ENCODE measurements at places on chromosomes 1 and 21.

DNA sequence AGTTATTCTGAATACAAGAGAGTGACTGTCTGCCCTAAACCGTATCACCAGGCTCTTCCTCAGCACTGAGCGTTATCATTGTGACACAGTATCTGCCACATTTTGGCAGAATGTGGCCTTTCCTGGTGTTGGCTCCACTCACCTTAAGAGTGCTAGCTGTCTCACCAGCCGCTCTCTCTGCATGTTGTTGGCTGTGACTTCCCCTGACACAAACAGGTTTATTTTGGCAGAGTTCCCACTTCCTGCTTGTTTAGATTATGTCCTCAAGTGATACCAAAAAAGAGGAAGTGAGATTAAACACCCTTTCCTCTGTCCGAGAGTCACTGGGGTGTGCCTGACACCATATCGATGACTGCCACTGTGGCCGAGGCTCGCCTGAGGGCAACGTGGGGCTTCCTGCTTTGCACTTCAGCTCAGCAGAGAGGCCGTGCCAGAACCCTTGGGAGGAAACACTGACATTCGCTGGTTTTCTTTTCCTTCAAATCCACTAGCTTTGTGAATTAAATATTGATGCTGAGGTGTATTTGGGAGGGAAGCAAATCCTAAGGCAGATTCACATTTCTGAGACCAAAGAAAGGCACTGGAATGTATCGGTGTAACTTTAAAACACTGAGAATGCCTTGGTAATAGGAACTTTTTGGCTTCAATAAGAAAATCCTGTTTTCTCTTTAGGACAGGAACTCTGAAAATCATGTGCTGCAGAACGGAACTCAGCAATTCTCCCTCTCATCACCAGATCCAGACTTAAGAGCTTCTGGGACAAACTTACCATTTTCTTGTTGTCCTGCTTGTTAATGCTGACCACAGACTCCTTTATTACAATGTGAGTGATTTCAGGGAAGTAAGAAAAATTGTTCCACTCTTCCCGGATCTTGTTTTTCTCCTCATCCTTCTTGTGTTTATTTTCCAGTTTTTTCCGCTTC, 102.1 kb downstream of the JAK1 start:
- peak; percentile 13 for DNase-seq

DNA sequence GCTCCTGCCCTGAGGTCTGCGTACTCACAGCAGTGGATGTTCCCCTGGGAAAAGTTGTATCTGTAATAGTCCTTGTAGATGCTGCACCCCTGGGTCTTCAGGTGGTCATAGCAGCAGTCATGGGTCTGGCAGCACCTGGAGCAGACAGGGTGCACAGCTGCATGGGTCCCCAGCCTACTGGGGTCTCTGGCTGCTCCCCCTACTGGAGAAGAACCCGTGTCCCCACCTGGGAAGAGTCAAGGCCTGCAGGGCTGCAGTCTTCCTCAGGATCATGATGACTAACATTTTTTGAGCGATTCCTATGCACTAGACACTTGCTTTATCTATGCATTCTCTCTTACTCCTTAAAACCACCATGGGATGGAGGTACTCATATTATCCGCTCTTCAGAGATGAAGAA, 3.9 kb downstream of the PLA2G2D start:
- no peak for DNase-seq

DNA sequence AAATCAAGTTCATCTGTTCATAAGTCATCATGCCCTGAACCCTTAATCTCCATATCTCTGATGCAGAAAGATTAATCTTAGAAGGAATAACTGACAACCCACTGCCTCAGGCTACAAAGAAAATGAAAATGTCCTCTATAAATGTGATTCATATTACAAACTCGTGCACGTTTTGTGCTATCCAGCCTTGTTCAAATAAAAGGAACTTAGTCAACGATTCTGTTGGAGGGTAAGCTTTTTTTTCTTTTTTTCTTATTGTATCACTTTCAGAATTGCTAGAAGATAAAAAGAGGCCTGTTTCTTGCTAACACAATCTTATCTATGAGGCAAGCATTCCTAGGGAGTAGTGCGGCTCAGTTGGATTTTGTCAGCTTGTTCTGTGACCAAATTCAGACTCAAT, 228.4 kb downstream of the TM2D1 start:
- no peak for DNase-seq

- DNase-seq = no peak
Measured at GRCh38 chr1:150612014-150612345, 17.4 kb downstream of the ENSA start.

GRCh38 chr1:167106119-167106461, 12.2 kb downstream of the STYXL2 start:
- DNase-seq = no peak

DNA sequence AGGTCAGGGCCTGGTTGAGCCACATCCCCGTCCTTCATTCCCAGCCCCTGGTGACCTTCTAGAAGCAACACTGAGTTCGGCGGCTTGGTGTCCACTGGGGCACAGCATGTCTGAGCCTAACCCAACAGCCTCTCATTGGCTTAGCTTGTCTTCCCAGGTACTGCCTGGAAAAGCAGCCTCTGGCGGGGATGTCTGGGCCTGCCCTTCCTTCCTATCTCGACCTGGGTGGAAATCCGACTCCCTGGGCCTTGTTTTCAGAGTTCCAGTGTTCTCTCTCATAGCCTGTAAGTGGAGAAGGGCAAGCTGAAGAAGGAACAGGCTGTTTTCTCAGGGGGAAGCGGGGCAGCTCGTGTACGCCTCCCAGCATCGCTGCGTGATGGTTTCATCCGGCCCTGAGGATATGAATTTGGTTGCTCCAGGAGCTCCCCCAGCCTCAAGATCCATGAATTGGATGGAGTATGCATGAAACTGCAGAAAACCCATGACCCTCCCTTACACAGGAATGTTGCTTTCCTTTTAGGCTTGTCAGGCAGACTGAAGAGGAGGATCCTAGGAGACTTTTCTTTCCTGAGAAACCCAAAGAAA, 116.5 kb upstream of the IRF2BP2 start:
- DNase-seq = no peak

DNA sequence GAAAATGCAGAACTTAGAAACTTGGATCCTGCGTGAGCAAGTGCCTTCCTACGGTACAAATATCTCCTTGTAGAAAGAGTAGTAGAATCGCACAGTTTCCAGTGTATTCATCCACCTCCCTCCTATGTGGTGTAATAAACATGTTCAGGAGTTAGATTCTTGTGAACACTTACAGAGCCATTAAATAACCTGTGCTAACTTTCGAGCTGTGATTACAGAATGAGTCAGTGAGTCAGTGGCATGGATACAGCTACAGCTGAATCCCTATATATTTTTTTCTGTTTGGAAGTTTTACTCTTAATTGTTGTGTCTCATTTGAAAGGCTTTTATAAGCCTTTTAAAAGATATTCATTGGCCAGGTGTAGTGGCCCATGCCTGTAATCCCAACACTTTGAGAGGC, 148.7 kb downstream of the EDEM3 start:
- no peak for DNase-seq

DNA sequence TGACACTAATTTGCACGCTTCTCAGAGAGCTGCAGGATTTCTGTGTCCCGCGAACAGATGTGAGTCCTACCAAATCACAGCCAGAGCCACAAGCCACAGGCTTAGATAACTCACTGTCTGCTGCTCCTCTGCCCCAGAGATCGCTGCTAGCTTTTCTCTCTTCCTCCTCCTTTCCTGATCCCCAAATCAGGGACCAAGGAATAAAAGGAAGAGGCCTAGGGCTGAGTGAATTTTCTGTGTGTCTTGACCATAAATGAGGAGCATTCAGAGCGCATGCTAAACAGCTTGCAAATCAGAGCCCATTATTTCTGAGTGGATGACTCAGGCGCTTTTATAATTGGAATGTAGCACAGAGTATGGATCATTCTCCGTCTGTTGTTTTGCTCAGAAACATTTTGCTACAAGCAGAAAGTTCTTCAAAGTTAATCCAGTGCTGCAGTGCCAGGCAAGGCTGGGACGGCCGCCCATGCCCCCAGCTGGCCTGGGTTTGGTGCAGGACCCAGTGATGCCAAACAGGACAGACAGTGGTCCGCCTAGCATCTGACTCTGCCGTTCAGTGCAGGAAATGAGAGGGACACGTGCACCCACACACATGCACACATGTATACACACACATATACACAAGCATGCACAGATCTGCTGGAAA, 38.2 kb downstream of the KCNAB2 start:
- DNase-seq = no peak

GRCh38 chr1:70202173-70202758, 3.1 kb downstream of the LRRC40 start:
- no peak for DNase-seq

DNA sequence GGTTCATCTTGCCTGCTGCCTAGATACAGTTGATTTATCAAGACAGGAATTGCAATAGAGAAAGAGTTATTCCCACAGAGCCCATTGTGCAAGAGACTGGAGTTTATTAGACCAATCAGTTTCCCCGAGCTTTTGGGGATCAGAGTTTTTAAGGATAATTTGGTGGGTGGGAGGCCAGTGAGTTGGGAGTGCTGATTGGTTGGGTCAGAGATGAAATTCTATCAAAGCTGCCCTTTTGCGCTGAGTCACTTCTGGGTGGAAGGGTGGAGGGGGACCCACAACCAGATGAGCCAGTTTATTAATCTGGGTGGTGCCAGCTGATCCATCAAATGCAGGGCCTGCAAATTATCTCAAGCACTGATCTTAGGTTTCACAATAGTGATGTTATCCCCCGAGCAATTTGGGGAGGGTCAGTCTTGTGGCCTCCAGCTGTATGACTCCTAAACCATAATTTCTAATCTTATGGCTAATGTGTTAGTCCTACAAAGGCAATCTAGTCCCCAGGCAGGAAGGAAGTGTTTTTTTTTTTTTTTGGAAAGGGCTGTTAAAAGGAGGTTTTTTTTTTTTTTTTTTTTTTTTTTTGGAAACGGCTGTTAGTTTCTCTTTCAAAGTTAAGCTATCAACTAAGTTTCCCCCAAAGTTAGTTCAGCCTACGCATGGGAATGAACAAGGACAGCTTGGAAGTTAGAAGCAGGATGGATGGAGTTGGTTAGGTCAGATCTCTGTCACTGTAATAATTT, 7.4 kb downstream of the SLC16A4 start:
- DNase-seq = no peak

DNA sequence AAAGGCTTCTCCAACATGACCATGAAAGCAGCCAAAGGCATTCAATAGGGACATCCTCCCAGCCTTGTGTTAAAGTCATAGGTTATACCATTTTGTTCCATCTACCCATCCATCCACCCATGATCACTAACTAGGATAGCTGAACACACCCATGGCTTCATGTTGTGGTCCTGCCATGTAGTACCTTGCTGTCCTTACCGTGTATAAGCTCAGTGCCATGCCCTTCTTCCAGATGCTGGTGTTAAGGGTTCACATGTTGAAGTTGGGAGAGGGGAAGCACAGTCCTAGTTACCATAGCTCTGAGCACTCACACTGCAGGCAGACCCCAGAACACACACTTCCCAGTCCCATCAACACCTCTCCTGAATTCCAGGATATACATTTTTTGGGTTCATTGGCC, 51.5 kb downstream of the ATP5PO start:
- DNase-seq = no peak

GRCh38 chr21:32611471-32611997, 643 bp downstream of the CFAP298 start:
- peak; percentile 10 for DNase-seq

DNA sequence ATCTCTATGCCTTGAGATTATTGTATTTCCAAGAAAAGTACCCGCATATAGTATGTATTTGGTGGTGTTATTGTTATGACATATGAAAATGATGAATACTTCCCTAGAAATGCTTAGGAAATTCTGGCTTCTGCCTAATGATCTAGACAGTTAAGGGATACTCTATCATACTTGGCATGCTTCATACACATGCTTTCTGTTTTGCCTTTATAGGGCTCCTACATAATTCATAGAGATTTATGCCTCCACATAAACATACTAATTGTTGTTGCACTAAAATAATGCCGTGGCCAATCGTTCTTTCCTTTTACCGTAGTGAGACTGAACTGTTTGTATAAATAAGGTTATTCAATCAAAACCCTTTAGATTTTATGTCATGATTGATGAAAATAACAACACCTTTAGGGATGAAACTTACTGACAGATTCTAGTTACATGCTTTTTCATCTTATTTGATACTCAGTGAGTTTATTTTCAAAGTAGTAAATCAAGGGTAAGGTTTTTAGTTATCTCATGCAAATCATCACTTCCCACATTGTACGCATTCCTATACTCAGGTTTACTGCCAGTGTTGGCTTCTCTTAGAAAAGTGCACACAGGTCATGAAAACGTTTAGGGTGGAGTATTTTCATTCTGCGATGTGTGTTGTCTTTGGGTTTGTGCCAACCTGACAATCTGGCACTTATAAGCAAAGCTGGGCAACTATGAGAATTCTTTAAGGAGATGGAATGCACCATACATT, 40.5 kb upstream of the SCYL3 start:
- no peak for DNase-seq

DNA sequence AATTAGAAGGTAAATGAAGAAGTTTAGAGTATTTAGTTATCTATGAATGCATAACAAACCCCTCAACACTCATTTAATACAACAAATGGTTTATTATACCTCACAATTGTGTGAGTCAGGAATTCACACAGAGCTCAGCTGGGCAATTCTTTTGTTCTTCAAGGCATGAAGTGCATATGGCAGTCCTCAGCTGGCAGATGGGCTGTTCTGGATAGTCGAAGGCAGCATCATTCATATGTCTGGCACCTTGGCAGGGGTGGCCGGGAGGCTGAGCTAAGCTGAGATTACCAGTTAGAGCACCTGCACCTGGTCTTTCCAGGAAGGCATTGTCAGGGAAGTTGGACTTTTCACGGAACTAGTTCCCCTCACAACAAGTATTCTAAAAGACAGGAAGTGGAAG, 286.2 kb upstream of the DUSP10 start:
- no peak for DNase-seq

- DNase-seq = no peak
Measured at GRCh38 chr1:2238361-2239012, 10.4 kb downstream of the SKI start.

- DNase-seq = no peak
Measured at GRCh38 chr21:46452710-46453109, 6.0 kb upstream of the DIP2A start.

DNA sequence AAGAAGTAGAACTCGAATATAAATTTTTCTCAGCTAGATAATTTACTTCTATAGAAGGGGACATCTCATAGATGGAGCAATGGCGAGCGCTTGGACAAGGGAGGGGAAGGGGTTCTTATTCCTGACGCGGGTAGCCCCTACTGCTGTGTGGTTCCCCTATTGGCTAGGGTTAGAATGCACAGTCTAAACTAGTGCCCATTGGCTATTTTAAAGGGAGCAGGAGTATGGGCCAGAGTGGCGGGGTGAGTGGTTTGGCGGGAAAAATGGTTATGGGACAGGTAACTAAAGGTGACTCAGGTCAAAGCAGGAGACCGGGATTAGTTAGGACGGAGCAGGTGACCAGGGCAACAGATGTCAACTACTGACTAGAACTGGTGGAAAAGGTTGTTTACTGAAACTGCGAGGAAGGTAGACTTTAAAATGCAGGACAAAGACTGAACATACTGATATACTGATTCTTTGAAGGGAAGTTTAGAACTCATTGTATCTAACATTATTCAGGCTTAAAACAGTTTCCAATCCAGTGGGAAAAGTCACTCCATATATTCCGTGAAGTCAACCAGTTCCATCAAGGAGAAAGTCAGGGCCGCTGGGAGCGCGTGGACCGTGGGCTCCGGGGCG, 940 bp upstream of the ATAD3A start:
- DNase-seq = no peak

- no peak for DNase-seq
Measured at GRCh38 chr1:110523011-110523410, 4.0 kb upstream of the KCNA10 start.

- no peak for DNase-seq
Measured at GRCh38 chr1:234961456-234962339, 166.9 kb downstream of the TOMM20 start.

GRCh38 chr1:85330711-85331290, 54.4 kb upstream of the BCL10 start:
- DNase-seq = no peak

Data from stimulated activated CD4-positive, alpha-beta T cell treated with anti-CD3 and anti-CD28 coated beads, TNF-alpha, amount 100 ng/mL, for 1 hour (primary cell).